ENCODE measurements at places on chromosomes 6 and 20. TPM values are rescaled to one million over a fixed set of nuclear protein-coding genes. Genes with fewer than 3 reads are reported as not detected.

DNA sequence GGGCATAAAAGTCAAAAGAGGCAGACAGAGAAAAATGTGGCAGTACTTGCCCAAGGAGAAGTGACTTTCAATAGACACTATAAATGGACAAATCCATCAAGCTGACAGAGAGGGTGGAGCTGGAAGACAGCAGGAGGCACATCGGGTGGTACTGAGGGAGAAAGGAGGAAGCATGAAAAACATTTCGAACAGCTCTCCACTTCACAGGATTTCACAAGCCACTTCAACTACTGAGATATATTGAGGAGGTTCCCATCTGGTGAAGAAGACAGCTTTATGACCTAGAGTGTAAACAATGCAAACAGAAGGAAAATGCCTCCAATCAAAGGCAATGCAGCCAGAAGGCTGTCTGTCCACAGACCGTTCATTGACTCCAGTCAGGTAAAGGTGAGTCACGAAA, 259.4 kb upstream of the ECI2 start:
- DNase-seq, result no peak

DNA sequence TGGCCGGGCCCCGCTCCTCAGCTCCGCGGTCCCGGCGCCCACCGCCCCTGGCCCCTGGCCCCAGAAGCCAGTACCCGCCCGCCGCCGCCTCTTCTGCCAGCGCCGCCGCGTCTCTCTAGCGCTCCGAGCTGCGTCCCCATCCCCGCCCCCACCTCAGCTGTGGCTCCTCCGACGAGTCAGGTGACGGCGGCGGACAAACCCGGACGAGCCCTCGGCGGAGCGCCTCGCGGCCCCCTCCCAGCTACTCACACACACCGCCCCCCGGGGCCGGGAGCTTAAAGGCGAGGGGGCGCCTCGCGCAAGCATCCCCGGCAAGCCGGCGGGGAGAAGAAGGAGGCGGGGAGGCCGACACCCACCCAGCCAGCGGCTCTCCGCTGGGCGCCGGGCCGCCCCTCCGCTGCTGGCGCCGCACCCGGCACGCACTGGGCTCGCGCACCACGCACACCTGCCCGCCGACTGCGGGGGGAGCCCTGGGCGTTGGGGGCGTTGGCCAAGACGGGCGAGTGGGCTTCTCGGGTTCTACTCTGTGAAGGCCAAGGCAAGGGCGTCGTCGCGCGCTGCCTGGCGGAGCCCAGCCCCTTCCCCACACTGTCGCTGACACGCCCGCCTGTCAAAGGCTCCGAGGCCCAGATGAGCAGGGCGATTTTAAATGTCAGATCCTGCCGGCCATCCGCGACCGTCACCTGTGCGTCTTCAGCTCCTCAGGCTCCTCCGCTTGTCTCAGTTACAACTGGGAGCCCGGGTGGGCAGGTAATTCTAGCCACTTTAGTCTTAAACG, at the start of gene SNAP91:
Gene SNAP91, minus strand, starts transcription at position 132 of the 778 bp plus-strand sequence. CDS start 1,174 bp downstream, outside the sequence.
- no peak for DNase-seq

DNA sequence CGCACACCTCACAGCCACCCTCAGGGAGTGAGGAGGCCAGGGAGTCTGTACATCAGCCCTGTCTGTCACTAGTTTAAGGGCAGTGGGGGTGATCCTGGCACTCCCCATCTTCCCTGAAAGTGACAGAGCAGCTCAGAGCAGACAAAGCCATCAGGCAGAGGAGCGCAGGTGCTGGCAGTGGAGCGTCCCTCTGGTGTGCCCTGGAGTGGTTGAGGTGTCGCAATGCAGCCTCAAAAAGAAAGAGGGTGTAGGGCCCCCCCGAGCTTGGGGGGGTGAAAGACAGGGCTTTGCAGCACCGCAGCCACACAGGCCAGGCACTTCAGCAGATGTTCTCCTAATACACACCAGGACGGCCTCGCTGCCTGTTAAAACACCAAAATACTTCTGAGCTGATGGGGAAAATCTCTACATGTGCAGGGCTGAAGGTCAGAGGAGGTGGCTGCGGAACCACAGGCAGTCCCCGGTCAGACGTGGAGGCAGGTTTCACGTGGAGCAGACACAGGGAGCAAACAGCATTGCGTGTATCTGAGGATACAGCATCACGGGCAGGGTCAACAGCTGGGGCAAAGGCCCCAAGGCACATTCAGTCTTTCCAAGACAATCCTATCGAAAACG, 69.5 kb downstream of the PREX1 start:
- DNase-seq, result no peak

DNA sequence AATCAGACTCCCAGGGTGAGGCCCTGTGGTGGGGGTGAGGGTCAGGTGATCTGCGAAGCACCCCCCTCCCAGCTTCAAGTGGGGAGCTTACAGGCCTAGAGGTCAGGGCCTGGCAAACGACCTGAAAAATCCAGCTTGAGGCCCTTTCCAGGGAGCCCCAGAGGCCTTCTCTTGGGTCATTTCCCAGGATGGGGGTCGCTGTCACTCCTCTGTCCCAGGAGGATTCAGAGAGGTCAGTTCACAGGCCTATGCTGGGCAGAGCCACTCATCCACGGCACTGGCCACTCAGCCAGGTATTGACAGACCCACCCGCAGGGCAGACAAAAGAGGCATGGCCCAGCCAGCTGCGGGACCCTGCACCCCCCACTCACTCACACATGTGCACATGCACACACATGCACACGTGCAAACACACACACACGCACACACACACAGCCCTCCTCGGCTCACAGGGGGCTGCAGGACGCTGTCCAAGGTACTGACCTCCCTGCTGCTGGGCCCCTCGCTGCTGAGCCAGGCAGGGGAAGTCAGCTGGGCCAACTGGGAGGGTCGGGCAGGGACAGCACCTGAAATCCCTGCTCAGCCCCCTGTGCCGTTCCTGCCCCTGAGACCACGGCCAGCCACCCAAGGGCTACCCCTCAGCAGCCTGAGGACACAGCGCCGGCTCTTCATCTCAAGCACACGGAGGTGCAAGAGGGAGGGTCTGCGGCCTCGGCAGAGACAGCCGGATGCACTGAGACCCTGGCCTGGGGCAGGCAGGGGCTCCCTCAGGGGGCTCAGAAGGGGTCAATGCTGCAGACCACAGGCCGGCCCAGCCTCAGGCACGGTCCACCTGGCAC, 113.8 kb downstream of the TAF4 start:
- DNase-seq, result no peak

DNA sequence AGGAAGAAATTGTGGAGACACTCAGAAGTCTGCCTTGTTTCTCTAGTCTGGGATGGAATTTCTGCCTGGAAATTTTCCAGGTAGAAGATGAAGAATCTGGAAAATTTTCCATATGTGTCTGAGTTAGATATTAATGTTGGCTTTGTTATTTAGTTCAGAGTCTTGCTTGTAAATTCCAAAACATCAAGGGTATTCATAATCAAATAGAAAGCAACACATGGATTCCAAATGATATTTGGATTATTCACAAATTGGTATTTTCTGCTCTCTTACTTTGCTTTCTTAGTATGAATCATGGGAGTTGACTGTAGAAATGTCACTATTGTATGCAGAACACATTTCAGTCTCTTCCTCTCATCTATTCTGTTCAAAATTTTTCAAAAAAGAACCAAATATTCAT, 116.0 kb downstream of the GRIK2 start:
- DNase-seq, result no peak

DAAM2 gene
- 5.6 TPM for total RNA-seq
